SW480 (cell line): ENCODE measurements at places on chromosomes 7 and 10.
A peak's percentile ranks its signal among the peaks of the same experiment; 100 is the strongest.

DNA sequence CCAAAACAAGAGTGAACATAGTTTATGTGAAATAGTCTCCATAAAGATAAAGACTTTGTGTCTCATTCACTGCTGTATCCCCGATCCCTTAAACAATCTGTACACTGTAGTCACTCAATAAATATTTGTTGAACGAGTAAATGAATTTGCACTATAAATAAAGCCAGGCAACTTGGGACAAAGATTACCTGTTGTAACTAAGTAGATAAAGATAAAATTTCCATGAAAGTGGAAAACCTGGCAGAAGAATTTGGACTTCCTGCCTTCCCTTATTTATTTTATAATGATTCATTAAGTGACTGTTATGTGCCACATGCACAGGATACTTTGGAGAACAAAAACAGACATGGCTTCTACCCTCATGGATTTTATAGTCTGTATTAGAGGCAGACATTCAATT lies 277.7 kb upstream of the KAT6B start:
- no peak for DNase-seq

GRCh38 chr7:108086962-108087361 lies 43.2 kb downstream of the LAMB4 start:
- no peak for DNase-seq

DNA sequence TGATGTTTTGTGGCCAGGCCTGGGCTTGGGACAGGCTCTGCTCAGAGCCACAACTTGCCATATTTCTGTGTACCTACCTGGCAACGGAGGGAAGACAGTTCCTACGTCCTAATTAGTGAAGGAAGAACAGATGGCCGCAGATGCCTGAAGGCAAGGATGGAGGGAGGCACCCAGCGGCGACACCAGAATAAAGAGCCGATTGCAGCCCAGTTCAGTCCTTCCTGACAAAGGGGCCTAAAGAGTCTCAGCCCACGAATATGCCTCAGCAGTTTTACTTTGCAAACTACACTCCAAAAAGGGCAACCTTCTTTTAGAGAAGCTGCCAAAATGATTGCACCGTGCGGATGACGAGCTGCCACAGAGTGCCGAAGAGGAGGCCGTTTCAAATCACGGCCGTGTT lies 585.8 kb downstream of the GLRX3 start:
- DNase-seq, result no peak

GRCh38 chr10:89235073-89235798 lies 16.3 kb downstream of the LIPA start:
- no peak for DNase-seq

DNA sequence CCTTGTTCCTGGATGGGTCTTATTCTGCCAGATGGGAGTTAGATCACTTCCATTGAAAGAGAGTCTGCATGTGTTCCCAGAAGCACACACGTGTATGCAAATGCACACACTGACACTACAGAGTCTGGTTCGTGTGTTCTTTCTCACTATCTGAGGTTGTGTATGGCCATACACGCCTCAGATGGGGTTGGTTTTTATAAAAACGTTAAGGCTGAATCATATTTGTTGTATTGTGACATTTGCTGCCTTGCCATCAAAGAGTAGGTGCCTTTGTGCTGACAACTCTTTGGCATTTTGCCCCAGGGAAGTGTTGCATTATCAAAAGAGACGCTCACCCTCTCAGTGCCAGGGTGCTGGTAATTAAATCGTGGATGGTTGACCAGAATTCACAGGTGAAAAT lies 37.7 kb upstream of the HDAC9 start:
- no peak for DNase-seq

- no peak for DNase-seq
Measured at GRCh38 chr10:15809450-15809849, 50.9 kb downstream of the MINDY3 start.

GRCh38 chr7:122965306-122965705 lies 30.2 kb downstream of the TAS2R16 start:
- no peak for DNase-seq

DNA sequence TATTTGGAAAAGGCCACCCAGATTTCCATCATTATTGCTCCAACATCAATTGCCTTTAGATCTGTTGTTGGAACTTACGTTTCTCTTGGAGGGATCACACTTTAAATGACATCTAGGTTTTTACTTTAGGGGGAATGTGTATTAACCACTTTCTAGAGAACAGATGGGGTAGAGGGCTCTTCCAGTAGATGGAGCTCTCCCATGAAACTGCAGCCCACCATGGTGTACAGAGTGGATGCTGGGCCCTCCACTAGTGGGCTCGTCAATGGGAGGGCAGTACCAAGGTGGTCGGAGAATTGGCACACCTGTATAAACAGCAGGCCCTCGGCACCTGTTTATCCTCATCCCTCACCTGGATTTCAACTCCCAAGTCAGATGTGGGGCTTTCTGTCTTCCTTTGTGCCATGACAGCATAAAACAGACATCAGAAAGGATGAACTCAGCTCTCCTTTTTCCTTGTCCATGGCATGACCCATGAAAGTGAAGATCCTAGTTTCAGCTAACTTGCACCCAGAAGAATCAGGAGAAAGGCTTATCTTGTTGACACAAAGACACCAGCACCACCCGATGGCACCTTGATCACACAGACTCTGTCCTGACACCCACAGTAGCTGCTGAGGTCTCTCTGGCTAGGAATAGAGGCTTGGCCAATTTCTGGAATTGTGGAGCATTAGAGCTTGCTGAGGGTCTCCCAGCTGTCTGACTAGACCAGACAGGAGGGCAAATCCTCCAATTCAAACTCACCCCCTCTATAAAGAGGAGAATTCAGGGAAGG lies 150.5 kb downstream of the CYP26A1 start:
- DNase-seq, result no peak

- no peak for DNase-seq
Measured at GRCh38 chr10:104099269-104099668, 13.6 kb upstream of the COL17A1 start.

DNA sequence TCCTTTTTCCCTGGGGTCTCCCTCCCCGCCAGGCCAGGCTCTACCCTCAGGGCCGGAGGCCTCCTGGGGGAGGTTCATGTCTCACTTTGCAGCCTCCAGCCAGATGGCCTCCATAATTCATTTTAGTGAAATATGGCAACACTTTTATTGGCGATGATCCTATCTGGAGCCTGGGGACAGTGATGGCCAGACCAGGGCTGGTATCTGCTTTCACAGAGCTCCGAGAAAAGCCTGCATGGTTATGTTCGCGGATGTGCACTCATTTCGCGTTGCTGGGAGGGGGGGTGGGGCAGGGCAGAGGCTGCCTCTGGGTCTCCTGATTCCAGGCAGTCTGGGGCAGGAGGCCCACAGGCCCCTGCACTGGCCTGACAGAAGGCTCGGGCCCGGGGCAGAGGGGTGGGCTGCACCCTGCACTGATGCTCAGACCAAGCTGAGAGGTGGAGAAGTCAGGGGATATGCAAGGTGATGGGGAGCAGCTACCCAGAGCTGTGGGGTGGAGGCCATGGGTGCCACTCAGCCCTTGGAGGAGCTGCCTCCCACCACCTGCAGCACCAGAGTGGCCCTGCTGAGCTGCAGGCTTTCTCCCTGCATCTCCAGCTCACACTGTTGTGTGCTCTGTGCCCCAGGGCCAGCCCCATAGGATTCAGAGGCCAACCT lies 85.3 kb upstream of the RET start:
- DNase-seq, result no peak

- peak; percentile 57 for DNase-seq
Measured at GRCh38 chr10:29130190-29130673, 158.6 kb upstream of the LYZL1 start.

DNA sequence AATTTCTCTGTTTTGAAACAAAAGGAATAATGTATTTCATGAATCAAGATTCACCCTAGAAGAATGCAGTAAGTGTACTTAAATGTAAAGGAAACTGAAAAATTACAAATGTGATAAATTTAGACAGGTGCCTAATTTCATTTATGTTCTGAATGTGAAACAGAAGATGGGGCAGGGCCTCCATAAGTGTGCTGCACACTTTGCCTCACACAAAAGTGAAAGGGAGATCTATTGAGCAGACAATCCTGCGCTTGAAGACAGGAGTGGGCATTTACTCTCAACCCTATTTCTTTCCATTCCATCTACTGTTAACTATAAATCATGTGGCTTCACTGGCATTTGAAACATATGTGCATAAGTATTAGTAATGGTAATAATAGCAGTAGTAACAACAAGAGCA lies 36.2 kb downstream of the GNG11 start:
- DNase-seq, result no peak

DNA sequence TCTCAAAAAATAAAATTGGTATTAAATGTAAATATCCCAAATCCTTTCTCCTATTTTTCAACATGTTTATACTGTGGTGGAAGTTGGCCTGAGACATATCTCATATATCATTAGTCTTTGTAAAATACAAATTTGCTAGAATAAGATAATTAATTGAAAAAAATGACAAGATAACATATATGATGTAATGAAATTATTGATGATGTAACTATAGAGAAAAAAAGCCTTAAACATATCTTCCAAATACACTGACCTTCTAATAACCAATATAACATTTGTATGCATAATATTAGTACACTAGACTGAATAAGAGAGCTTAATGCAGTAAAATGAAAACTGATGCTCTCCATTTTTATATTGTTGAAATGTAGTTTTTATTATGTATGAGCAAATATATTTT lies 104.3 kb downstream of the PRKG1 start:
- DNase-seq, result no peak

GRCh38 chr10:32650246-32650655 lies 204.3 kb downstream of the CCDC7 start:
- DNase-seq, result no peak

GRCh38 chr10:72407927-72408600 lies 53.3 kb upstream of the DNAJB12 start:
- no peak for DNase-seq

GRCh38 chr7:22442187-22442881 lies 57.7 kb downstream of the STEAP1B start:
- DNase-seq, result no peak

GRCh38 chr10:112375721-112376395 lies 1.9 kb downstream of the ACSL5 start:
- DNase-seq, result peak; percentile 30

DNA sequence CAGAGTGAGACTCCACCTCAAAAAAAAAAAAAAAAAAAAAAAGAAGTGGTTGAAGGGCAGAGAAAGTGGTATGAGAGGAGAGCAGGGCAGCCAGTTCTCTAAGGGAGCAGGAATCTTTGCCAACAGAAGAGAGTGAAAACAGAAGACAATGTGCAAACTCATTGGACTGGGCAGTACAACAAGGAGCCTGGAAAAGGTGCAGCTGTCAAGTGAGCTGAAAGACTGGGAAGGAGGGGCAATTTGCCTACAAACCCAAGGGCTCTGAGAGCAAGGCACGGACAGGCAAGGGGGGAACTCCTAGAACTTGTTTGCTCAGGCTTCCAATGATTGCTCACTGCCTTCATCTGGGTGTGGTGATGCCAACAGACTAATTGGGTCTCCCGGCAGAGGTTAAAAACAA lies 9.5 kb downstream of the ACTR1A start:
- DNase-seq, result no peak

- no peak for DNase-seq
Measured at GRCh38 chr10:50993771-50994251, 80.5 kb upstream of the PRKG1 start.

GRCh38 chr10:90913774-90914420 lies 7.0 kb downstream of the ANKRD1 start:
- DNase-seq, result no peak

DNA sequence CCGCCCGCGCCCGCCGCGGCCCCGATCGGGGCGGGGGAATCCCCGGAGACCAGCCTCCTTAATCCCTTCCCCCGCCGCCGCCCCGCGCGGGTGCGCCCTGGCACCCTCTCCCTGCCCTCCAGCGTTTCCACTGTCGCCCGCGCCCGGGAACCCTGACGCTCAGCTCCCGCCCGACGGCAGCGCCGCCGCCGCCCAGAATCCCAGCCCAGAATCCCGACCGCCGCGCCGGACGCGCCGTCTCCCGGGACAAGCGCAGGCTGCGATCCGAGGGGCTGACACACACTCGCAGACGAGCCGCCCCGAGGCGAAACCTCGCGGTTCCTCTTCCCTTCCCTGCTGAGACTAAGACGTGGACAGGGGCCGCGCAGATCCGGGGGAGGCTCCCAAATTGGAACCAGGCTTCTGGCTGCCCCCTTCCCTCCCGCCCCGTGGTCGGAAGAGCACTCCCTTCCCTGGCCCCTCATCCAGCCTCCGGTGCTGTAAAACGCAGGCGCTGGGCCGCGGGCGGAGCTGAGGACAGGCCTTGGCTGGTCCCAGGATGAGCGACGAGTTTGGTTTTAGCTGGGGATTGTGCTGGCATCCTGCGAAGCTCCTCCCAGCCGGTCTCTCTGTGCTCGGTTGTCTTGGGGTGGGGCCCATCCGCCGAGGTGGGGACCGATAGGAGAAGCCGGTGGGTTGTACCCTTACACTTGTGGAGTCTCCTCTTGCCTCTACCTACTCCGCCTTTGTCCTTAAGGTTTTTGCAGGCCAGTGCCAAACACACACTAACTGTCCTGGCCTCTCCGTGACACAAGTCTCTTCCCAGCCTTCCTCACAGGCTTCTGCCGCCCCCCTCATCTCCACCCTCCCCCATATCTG lies 1.1 kb downstream of the MARVELD1 start:
- peak; percentile 55 for DNase-seq

GRCh38 chr7:151120896-151121295 lies 34.6 kb downstream of the AGAP3 start:
- no peak for DNase-seq

- no peak for DNase-seq
Measured at GRCh38 chr10:28127881-28128280, 129.0 kb upstream of the ODAD2 start.

DNA sequence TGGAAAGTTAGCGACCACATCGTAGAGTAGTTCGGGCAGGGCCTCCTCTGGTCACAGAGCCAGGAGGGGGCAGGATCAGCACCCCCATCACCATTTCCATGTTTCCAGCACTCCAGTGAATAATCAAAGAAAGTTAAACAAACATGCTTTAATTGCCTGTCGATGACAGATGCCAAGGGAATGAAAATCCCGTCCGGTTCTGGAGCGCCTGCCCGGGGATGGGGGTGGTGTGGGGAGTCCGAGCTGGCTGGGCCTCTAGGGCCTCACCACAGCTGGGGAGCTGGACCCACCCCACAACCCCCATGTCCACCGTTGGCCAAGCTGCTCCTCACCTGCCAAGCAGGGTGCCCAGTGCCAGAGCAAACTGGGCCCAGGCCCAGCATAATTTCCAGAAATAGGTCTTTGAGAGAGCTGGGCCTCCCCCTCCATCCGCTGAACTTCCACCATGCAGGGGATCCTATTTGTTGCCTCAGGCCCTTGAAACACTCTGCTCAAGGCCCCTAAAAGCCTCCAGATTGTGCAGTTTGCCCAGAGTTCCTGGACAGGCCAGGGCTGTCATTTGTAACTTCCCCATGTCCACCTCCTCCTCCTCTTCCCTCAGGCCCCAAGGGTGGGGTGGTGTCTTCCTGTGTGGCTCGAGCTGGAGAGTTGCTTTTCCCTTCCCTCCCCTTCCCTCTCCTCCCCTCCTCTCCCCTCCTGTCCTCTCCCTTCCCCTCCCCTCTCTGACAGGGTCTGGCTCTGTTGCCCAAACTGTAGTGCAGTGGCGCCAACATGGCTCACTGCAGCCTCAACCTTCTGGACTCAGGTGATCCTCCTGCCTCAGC lies 101.0 kb downstream of the MYL10 start:
- DNase-seq, result no peak
